CD4-positive, alpha-beta T cell treated with Interleukin-6 at 100 ng/mL for 8 hours (primary cell): ENCODE measurements at places on chromosomes 13 and 19.

- DNase-seq = no peak
These were observed 2.3 kb upstream of the LTBP4 start for GRCh38 chr19:40598918-40599307.

GRCh38 chr19:10292206-10292788 is 2.5 kb downstream of the ICAM5 start:
- DNase-seq = peak; percentile 43

DNA sequence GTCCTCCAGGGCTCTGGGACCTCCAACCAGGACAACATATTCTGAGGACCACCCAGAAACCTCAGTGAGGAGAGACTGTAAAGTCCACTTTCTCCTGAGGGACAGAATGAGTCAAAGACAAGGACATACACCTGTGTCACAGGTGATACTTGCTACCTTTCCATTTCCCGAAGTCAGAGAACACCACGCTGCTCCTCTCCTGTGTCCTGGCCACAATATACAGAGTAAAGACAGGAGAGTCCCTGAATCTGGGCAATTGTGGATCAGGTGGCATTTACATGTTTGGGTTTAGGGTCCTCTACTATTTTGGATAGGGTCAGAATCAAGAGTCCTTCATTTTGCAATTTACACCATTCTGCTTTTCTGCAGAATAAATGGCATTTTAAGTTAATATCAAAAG is 4.9 kb downstream of the MED26 start:
- DNase-seq = no peak

GRCh38 chr19:16160445-16160942 is 12.8 kb downstream of the CIB3 start:
- DNase-seq = no peak

- DNase-seq = no peak
These were observed 8.7 kb downstream of the ZNF71 start for GRCh38 chr19:56603829-56604228.

DNA sequence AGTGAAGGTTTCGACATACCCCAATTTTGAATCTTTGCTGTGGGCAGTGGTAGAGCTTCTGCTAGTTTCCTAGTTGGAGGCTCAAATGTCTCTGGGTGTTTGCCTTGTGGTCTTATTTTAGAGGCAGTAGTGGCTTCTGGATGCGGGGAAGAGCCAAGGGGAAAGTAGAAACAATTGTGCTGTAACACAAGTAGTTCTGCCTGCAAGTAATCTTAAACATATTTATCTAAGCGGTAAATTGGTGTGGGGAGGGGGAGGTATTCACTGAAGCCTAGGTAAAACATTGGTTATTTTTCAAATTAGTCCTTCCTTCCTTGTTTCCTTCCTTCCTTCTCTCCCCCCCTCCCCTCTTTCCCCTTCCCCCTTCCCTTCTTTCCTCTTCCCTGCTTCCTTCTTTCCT is at the start of gene PCDH20:
Gene PCDH20 (minus strand): TSS at position 101 of the 400 bp plus-strand sequence. CDS start 691 bp downstream, outside the sequence.
- no peak for DNase-seq

GRCh38 chr19:10000171-10000826 is 10.0 kb downstream of the COL5A3 start:
- DNase-seq = peak; percentile 52

- DNase-seq = no peak
These were observed 131.8 kb upstream of the VSTM2B start for GRCh38 chr19:29393915-29394460.

DNA sequence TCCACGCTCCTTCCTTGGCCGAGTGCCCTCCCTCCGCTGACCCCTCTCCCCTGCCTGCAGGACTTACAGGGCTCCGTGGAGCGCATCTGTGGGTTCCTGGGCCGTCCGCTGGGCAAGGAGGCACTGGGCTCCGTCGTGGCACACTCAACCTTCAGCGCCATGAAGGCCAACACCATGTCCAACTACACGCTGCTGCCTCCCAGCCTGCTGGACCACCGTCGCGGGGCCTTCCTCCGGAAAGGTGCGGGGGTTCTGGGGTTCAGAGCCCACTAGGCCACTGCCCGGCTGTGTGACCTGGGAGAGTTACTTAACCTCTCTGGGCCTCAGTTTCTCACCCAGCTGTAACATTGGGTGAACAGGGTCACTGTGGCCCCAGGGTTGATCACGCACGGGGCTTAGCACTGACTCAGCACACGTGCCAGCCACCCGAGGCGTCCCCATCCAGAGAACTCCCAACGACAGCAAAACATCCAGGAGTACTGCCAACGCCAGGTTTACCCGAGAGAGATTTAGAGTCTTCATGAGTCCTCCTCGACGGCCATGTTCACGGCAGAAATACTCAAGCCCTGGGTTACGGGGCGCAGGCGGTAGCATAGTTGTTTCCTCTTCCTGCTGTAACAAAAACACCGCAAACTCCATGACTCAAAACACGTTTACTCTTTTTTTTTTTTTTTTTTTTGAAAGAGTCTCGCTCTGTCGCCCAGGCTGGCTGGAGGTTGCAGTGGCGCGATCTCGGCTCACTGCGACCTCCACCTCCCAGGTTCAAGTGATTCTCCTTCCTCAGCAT is 9.7 kb upstream of the SPACA4 start:
- peak; percentile 58 for DNase-seq

- DNase-seq = no peak
These were observed 5.5 kb downstream of the TPGS1 start for GRCh38 chr19:512547-513365.

- no peak for DNase-seq
These were observed 24.1 kb upstream of the WDFY2 start for GRCh38 chr13:51559946-51560735.

DNA sequence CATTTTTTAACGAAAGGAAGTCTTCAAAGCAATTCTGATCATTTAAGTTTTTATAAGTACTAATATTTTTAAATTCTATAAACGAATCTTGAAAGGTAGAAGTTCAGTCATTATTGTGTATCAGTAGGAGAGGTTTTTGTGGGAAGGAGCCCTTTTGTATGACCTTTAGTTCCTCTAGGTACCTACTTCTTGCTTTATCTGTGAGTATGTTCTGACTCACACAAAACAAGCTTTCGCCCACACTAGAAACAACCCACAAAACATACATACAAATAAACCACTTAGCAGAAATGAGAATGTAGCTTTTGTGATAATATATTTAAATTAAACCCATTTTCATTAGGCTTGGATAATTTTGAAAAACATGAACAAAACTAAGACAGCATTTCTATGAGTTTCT is 27.8 kb downstream of the ERCC5 start:
- DNase-seq = no peak

- no peak for DNase-seq
These were observed 24.9 kb downstream of the ARHGEF7 start for GRCh38 chr13:111139873-111140561.

DNA sequence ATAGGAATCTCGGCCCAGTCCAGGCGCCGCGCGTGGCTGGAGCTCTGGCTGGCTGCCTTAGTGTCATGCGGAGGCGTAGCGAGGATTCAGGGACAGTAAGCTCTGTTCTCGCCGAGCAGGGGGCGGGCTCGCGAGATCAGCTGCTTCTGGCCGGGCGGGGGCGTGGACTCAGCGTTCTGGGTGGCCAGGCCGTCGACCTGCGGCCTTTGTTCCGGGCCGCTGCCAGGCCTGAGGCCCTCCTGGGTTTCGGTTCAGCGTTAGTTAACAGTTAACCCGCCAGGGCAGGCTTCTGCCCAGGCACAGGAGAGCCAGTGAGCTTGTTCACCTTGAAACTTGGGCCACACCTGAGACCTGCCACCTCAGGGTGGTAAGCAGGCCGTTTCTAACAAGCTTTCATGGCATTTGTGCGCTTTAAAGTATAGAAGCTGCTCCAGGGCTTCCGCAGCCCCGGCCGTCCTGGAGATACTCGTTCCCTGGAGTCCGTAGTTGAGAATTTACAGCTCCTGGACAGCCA is 332.2 kb upstream of the SGCG start:
- DNase-seq = no peak

DNA sequence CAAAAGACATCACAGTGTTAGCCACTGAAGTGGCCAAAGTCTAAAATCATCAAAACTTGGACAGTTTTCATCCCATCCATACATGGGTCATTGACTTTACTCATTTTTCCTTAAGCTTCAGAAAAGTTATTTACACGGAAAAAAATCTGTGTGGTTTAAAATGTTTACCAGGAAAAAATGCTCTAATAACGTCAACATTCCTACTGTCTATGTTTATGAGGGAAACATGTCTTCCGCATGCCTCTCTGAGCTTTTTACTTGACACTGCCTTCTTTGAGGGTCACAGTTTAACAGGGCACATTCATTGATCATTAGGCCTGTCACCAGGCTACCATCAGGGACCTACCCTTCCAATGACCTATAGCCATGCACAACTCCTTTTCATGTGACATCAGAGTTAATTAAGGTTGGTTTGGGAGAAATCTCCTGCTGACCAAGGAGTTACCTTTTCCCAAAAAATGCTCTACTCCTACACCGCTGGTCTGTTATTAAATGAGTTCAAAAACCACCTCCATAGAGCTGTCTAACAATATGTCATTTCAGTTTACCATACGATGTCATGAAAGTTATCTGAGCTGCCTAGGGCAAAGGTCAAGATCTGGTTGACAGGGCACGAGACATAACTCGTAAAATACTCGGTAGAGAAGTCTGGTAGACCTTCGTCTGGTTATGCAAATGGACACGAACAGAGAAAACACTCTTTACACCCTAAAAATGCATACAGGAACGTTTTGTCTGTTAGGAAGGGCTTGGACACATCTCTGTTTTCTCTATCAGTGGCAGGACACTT is 17.8 kb downstream of the FLT1 start:
- DNase-seq = no peak

GRCh38 chr13:74000876-74001275 is 133.3 kb downstream of the KLF12 start:
- DNase-seq = no peak

GRCh38 chr13:29756506-29756905 is 93.9 kb downstream of the UBL3 start:
- DNase-seq = no peak

- DNase-seq = no peak
These were observed 5.8 kb downstream of the CHST8 start for GRCh38 chr19:33627526-33627925.

DNA sequence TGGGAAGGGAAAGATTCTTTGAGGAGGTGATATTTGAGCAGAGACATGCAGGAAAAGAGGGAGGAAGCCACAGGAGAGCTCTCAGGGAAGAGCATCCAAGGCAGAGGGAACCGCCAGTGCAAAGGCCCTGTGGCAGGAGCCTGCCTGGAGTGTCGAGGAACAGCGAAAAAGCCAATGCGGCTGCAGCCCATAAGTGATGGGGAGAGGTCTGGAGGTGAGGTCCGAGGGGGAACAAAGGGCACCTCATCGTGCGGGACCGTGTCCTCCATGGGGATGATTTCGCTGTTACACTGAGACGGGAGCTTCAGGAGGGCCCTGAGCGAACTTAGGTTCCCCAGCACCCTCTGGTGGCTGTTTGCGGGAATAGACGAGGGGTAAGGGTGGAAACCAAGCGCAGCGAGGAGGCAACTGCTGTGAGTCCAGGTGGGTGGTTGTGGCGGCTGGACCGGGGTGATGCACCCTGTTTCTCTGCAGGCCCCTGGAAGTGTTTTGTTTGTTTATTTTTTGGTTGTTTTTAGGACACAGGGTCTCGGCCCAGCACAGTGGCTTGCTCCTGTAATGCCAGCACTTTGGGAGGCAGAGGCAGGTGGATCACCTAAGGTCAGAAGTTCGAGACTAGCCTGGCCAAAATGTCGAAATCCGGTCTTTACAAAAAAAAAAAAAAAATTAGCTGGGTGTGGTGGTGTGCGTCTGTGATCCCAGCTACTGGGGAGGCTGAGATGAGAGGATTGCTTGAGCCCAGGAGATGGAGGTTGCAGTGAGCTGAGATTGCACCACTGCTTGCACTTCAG is 5.9 kb upstream of the EHD2 start:
- DNase-seq = peak; percentile 69

DNA sequence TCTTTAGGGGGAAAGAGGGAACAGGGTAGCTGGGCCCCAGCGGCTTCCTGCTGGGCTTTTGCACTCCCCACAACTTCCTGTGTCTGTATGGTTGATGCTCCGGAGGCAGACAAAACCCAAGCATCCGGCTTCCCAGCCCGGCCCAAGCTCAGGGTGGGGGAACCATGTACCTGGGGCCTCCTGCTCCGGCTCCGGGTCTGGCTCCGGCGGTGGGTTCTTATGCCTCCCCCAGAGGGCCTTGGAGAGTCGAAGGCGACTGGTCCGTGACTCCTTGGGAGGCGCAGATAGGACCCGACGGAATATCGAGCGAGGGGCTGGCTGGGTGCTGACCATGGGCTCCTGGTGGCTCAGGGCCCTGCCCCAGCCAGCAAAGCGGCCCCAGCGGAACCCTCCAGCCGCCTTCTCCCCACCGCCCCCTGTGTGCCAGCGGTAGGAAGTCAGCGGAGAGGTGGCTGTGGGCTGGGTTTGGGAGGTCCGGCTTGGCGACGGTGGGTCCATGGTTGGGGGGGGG is 428 bp downstream of the RASAL3 start:
- DNase-seq = peak; percentile 84

GRCh38 chr19:16143399-16144215 is at the start of gene HSH2D:
HSH2D (plus strand) TSS chr19:16143685; CDS start chr19:16148751, 5,066 bp downstream.
- DNase-seq = peak; percentile 85

- no peak for DNase-seq
These were observed 48.8 kb upstream of the INTS6 start for GRCh38 chr13:51501592-51502152.

DNA sequence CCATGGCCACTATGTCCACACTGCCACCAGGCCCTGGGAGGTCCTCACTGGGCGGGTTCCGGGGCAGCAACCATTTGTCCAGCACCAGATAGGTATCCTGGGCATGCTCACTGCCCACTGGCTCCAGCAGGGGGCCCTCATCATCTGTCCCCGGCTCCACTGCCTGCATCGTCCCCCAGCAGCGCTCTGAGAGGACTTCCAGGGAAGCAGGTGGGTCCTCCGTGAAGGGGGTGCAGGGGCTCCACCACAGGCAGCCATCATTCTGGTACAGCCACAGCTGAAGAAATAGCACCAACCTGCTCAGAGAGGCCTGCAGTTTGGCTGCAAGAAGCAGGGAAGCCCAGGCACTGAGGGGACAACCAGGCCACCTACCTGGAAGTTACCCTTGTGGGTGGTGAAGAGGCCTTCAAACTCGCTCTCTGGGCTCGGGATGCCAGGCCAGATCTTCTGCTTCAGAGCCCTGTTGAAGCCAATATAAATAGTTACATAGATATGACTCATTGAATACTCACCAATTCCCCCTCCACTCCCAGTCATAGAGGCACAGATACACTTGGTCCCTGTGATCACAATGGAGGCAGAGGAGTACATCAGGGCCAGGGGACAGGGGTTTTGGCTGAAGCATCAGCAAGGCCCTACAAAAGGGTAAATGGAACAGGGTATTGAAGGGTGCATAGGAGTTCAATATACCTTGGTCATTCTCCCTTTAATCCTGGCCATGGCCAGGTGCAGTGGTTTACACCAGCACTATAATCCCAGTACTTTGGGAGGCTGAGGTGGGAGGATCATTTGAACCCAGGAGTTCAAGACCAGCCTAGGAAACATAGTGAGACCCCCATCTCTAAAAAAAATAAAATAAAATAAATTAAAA is 4.1 kb downstream of the SWSAP1 start:
- no peak for DNase-seq

- no peak for DNase-seq
These were observed 34.8 kb upstream of the NDFIP2 start for GRCh38 chr13:79445968-79446645.

DNA sequence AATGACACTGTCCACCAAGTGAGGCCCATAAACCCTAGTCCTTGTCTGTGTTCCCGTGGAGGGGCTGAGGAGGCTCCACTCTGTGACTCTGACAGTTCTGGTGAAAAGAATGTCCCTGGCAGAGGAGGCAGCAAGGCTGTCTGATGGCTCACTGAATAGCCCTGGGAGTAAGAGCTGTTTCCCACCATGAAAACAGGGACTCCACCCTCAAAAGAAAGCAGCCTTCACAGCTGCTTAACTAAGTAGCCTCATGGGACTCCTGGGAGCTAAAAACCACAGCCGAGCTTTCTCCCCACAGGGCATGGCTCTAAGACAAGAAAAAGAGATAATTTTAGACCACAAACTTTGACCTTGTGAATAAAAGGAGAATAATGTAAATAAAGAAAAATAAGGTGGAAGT is 135.1 kb upstream of the FRY start:
- no peak for DNase-seq
